ENCODE measurements at places on chromosomes 12 and 14.

GRCh38 chr14:36791402-36791801 is 129.7 kb downstream of the PAX9 start:
- no peak for DNase-seq

DNA sequence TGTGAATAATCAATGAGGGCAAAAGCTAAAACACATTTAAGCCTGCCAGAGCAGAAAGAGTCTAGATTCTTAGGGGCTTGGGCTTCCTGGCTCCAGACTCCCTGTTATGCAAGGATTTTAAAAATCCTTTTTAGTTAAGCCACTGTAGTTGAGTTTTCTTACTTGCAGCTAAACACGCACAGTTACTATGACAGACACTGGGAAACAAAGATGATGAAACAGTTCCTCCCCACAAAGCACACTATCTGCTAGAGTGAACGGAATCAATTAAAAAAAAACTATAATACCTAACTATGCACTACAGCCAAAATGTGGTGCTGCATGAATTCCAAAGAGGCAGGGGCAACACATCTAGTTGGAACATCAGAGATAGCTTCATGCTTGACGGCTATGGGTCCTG is 28.2 kb downstream of the RPS6KA5 start:
- no peak for DNase-seq

DNA sequence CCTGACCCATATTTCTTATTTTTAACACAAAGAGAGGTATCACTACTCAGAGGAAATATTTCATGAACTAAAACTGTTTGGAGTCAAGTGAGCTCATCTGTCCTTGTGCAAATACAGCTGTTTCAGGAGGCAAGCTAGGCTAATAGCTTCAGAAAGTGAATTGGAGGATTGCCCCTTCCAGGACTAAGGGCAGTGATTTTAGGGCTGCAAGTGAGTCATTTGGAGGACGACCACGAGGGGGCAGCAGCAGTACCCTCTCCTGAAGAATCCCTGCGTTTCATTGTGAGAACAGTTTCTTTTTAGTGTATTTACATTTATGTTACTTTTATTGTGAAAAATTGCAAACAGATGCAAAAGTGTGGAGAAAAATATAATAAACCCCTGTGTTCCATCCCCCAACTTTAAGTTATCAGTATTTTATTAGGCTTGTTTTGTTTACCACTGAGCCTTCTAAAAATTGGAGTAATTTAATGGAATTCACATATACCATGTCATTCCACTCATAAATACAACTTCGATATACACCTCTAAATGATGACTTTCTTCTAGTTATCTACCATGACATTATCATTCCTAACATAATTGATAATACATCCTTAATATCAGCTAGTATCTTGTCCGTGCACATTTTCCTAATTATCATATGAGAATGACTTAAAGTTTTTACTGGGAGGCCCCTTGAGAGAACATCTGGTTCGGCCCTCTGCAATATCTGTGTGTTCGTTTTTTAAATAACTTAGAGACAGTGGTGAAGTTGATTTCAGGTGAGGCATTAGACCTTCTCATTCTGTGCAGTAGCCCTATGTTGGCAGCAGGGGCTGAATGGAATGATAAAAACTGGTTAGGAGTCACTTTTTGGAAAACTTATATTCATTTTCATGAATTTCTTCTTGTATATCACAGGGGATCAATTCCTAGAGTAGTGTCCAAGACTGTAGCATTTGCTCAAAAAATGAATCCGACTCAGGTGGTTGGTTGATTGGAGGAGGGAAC is 13.7 kb downstream of the FOXJ2 start:
- peak; percentile 45 for DNase-seq

DNA sequence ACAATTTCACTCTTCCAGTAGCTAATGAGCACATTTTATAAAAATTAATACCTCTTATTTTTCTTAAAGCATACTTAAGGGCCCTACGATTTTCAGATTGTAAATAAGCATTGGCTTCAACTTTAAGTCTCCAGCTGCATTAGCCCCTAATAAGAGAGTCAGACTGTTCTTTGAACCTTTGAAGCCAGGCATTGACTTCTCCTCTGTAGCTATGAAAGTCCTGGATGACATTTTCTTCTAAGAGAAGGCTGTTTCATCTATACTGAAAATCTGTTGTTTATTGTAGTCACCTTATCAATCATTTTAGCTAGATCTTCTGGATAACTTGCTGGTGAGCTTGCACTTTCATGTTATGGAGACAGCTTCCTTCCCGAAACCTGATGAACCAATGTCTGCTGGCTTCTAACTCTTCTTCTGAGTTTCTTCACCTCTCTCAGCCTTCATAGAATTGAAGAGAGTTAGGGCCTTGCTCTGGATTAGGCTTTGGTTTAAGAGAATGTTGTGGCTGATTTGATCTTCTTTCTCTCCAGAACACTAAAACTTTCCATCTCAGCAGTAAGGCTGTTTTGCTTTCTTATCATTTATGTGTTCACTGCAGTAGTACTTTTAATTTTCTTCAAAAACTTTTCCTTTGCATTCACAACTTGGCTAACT is 377.1 kb upstream of the RGS6 start:
- no peak for DNase-seq

- DNase-seq: peak; percentile 6
Measured at GRCh38 chr14:24806061-24806678, 172.2 kb upstream of the GZMB start.

DNA sequence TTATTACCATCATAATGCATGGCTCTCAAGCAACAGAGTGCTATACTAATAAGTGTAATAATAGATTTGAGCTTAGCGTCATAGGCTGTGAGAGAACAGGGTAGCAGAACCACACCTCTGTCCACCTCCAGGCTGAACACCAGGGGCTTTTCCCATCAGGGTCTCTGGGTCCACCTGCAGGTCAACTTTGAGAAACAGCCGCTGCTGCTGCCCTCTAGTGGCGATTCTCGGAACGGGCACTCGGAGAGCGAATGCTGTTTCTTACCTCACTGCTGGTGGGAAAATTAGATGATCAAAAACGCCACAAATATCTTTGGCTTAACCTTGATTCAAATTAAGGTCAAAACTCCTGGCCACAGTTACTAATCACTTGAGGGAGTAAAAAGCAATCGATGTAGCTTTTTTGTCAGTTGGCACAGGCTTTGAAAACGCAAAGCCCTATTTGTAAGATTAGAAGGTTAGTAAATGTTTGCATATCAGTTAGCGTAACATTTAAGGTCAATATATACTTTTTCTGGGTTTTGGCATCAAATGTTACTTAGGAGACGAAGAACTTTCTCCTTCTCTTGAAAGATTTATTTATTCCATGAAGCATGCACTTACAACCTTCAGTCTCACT is 127.9 kb upstream of the TMEM132D start:
- peak; percentile 39 for DNase-seq

DNA sequence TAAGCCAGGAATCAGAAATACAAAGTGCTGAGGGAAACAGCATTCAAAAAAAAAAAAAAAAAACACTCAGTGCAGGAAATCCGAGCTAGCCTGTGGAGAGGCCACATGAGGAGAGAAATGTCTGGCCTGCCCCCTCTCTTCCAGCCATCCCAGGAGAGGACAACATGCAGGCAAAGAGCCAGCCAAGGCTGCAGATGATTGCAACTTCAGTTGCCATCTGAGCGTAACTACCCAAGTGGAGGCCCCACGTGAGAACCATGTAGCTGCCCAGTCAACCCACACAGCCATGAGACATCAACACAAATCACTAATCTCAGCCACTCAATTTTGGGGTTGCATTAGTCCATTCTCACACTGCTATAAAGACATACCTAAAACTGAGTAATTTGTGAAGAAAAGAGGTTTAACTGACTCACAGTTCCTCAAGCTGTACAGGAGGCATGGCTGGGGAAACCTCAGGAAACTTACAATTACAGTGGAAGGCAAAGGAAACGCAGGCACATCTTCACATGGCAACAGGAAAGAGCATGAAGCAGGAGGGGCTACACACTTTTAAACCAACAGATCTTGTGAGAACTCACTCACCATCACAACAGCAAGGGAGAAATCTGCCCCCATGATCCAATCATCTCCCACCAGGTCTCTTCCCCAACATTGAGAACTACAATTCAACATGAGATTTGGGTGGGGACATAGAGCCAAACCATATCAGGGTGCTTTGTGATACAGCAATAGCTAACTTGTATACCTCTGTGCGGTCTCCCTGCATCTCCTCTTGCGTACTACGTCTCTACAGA is 161.1 kb downstream of the PIWIL1 start:
- DNase-seq: no peak

DNA sequence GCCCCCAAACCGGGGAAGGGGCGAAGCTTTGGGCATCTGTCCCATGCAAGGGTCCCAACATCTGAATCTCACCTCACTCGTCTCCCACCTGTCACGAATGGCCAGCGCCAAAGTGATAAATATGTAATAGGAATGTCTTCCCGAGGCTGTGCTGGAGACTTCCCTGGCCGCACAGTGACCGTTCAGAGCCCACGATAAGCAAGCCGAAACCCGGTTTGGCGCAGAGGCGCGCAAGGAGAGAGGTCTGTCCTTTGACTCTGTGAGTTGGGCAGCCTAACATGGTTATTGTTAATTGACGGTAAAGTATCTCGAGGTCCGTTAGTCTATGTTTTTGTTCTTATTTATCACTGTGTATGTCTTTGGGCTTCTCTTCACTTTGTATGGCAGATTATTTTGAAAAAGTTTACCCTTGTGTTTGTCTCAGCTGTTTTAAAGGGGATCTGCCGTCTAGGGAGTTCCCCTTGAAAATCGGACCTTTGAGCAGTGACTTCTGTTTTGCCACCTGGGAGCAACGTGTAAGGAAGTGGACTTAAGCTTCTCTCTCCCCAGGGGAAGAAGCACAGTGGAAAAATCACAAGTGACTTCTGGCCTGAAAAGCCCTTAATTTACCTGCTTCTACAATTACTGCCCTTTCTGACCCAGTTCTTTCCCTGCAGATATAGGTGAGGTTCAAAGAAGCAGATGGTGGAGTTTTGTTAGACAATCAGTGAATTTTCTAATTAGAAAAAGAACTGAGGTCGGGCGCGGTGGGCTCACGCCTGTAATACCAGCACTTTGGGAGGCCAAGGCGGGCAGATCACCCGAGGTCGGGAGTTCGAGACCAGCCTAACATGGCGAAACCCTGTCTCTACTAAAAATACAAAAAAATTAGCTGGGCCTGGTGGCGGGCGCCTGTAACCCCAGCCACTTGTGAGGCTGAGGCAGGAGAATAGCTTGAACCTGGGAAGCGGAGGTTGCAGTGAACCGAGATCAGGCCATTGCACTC is 1.1 kb upstream of the TM9SF1 start:
- DNase-seq: no peak

- no peak for DNase-seq
Measured at GRCh38 chr12:72523754-72524153, 251.6 kb downstream of the TRHDE start.

DNA sequence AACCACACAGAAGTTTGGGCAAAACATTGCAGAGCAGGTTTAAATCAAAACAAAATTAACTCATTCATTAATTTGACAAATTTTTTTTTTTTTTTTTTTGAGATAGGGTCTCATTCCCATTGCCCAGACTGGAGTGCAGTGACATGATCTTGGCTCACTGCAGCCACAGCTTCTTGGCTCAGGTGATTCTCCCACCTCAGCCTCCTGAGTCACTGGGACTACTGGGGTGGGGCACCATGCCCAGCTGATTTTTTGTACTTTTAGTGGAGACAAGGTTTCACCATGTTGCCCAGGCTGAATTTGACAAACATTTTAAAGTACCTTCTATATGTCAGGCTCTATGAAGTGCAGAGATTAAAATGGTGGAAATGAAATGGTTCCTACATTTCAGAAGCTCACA is 257.1 kb upstream of the NPAS3 start:
- DNase-seq: no peak

GRCh38 chr14:32366256-32366879 is 37.3 kb downstream of the AKAP6 start:
- no peak for DNase-seq

DNA sequence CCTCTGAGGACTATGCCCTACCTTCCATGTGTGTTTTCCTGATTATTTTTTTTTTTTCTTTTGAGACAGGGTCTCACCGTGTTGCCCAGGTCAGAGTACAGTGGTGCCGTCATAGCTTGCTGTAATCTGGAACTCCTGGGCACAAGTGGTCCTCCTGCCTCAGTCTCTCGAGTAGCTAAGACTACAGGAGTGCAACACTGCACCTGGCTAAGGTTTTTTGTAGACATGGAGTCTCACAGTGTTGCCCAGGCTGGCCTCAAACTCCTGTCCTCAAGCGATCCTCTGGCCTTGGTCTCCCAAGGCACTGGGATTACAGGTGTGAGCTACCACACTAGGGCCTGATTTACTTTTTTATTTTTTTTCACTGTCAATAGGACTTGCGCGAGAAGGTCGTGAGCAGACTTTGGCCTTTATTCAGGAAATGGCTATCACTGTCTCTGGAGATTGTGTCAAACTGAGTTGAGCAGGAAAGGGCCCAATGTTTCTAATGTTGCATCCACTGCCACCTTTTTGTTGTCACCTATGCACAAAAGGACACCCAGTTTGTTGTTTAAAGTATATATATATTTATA is 47.7 kb downstream of the FLRT2 start:
- no peak for DNase-seq

DNA sequence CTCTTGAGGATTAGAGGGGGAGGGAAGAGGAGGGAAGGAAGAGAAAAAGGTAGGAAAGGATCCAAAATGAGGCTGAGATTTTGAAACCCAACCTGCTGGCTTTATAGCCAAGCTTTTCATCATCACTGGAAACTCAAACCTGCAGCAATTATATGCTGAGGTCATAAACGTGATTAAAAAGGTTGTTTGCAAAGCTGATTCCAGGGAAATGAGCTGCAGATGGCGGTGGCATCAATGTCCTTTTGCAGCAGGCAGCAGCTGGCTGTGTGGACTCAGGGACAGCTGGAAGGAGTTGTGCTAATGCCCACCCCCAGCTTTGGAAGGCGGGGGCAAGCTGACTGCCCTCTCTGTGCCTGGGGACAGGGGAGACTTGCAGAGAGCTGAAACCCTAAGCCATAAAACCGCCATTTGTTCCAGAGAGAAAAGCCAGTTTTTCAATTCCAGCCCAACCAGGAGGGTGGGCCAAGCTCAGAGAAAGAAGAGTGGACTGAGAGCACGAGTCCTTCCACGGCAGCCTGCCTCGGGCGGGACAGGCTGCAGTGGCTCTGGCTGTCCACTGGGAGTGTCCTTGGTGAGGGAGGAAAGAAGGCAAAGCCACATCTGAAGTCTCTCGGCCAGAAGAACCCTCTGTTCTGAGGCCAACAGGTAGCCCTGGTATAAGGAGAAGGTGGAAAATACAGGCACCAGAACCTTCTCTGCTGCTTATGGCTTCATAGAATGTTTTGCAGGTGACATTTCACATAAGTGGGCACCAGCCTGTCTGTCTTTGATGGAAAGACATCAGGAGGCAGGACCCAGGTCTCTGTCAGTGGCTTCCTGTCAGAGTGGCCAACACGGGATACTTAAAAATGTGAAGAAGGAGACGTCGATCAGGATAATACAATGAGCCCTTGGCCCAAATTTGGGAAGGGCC is 90.7 kb downstream of the SINHCAF start:
- DNase-seq: peak; percentile 91

GRCh38 chr14:24693983-24694382 is 60.0 kb upstream of the GZMB start:
- no peak for DNase-seq

DNA sequence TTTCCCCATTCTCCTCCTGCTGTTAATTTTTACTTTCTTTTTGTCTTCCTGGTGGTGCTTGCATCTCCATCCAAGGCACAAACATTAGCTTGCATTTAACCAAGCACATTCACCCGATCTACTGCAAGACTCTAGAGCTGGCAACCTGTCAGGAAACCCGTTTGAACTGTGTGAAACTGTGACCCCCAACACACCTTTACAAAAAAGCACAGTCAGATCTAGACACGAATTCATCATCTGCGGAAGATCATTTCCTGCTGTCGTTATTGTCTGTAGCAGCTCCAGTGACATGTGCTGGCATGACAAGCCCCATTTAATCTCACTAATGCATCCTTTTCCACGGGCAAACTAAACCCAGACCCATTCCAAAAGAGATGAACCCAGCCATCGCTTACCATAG is 340.5 kb downstream of the VRK1 start:
- no peak for DNase-seq
